Gastrocnemius medialis (tissue), 4 donors: ENCODE measurements at places on chromosomes 5 and 9. TPM values are rescaled to one million over a fixed set of nuclear protein-coding genes. Genes with fewer than 3 reads are reported as not detected.

Gene NPM1
- 277 TPM for total RNA-seq

Gene ZBED3
- total RNA-seq: 0.53 TPM

DNA sequence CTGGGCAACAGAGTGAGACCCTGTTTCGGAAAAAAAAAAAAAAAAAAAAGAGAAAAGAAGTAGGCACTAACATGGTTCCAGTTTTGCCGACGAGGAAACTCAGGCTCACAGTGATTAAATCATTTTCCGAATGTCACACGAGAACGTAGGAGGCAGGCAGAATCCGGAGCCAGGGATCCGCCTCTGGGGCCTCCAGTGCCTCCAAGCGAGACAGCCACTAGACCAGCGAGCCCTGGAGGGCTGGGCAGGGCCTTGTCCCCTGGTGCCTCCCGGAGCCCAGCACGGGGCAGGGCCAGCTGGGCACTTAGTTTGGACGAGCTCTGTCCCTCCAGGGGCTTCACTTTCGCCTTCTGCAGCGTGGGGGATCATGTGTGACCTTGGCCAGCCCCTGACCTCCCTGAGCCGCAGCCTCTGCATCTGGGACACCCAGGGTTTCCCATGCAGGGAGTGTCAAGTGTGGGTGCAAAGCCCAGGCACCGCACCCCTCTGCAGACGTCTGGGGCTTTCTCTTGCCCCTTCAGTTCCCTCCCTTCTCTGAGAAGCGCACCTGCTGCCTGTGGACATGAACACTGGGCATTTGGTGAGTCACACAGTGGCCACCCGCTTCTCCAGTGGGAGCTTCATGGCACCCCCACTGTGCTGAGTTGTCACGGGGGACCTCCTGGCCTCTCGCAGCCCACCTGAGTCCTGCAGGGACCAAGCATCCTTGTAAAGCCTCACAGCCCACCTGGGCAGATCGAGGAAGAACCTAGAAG is 80.3 kb downstream of the RXRA start:
- no peak for DNase-seq
- H3K36me3 ChIP-seq: no peaks in the 10 kb centered on the region
- peaks cover 97% of the 10 kb centered on the region for H3K4me1 ChIP-seq
- peak overlapping the region; percentile 98 for H3K27ac ChIP-seq
- H3K4me3 ChIP-seq: peak overlapping the region; percentile 52

DNA sequence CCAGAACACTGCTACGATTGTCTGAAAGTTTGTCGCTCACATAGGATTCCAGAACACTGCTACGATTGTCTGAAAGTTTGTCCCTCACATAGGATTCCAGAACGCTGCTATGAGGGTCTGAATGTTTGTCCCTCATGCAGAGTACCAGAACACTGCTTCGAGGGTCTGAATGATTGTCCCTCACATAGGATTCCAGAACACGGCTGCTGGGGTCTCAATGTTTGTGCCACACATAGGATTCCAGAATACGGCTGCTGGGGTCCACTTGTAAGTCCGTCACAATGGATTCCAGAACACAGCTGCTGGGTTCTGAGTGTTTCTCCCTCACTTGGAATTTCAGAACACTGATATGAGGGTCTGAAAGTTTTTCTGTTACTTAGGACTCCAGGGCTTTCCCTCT is 203.3 kb downstream of the FOXD4L6 start:
- no peaks in the 10 kb centered on the region for H3K4me1 ChIP-seq
- H3K36me3 ChIP-seq: no peaks in the 10 kb centered on the region
- no peaks in the 10 kb centered on the region for H3K27me3 ChIP-seq
- no peak overlapping the region for H3K27ac ChIP-seq
- no peak for DNase-seq

- H3K36me3 ChIP-seq: no peaks in the 10 kb centered on the region
- no peak overlapping the region for H3K4me3 ChIP-seq
- no peak for DNase-seq
- peaks cover 16% of the 10 kb centered on the region for H3K4me1 ChIP-seq
Observed at GRCh38 chr5:126917918-126918614, 112.3 kb downstream of the MARCHF3 start.

- peaks cover 20% of the 10 kb centered on the region for H3K4me1 ChIP-seq
- no peaks in the 10 kb centered on the region for H3K36me3 ChIP-seq
- H3K27me3 ChIP-seq: no peaks in the 10 kb centered on the region
Observed at GRCh38 chr5:143543358-143544255, 140.1 kb upstream of the NR3C1 start.

- no peak for DNase-seq
- peaks cover 9% of the 10 kb centered on the region for H3K4me1 ChIP-seq
- no peaks in the 10 kb centered on the region for H3K27me3 ChIP-seq
- no peak overlapping the region for H3K4me3 ChIP-seq
- H3K27ac ChIP-seq: no peak overlapping the region
Observed at GRCh38 chr5:171895081-171895480, 109.5 kb downstream of the SMIM23 start.

DNA sequence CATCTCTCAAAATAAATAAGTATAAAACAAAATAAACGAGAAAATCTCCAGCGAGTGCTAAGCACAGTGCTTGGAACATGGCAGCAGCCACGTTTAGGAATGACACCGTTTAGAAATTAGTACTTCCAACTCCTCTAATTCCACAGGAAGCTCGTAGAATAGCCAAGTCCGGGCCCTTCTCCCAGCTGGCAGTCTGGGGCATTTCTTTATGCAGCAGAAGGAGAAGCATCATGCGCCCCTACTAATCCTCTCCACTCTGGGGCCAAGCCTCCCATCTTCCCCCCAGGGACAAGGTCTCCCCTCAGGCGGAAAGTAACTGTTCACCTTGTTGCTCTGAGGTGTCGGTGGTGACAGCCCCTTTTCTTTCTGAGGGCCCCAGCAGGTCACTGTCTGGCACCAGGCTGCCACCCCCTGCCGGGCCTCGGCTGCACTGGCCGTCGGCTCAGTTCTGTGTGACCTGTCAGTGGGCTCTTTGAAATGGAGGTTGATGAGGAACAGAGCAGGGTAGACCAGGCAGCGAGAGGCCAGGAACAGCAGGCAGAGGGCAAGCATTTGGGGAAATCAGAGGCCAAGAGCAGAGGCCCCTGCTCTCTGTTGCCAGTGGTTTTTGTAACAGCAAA is 113.5 kb upstream of the WWC1 start:
- H3K27ac ChIP-seq: no peak overlapping the region
- no peak overlapping the region for H3K4me3 ChIP-seq
